ENCODE measurements at places on chromosomes 6 and 20.

- DNase-seq: no peak
Observed at GRCh38 chr20:19593762-19594161, 164.3 kb upstream of the RIN2 start.

DNA sequence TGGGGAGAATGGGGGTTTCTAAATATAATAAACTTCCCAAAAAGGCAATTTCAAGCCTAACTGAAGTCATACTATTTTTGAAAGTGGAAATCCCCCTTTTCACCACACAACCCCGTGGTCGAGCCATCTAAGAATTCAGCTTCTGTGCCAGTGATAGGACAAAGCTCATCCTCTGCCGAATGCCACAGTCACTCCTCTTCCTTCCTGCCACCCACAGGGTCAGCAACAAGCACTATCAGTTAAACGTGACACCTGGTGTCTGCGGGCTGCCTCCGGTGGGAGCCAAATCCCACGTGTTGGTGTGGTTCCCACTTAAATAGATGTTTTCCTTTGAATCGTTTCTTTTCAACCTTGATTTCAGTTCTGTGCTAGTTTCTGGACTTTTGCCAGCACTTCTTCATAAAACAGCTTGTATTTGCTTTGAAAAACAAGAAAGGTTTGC, 60.7 kb downstream of the TNFAIP3 start:
- peak; percentile 35 for DNase-seq

DNA sequence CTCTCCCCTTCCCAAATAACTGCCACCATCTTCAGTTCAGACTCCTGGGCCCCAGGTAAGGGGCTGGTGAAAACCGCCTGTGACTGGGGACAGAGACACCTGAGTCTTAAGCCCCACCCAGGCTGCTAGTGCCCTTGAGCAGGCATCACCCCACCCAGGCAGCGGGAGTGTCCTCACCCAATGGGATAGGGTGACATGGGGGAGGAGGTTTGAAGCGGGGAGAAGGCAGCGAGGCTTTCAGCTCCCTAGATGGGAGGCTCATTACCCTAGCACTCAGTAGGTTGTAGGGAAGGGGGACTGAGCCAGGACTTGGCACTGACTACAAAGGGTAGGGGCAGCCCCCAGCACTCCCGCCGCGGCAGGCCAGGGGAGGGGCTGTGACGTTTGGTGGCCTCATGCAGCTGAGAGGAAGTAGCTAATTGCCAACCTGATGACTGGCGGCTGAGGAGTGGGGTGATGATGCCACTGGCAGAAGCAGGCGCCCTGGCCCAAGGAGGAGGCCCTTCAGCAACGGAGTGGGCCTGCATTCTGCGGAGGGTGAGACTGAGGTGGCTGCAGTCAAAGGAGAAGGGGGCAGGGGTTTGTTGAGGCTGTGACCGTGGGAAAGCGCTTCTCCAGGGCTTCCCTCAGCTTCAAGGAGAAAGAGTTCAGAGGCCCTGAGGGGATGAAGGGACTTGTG, 126.9 kb downstream of the MRPL14 start:
- DNase-seq: peak; percentile 67

- DNase-seq: peak; percentile 97
Observed at GRCh38 chr6:17032988-17033634, 68.7 kb upstream of the STMND1 start.

DNA sequence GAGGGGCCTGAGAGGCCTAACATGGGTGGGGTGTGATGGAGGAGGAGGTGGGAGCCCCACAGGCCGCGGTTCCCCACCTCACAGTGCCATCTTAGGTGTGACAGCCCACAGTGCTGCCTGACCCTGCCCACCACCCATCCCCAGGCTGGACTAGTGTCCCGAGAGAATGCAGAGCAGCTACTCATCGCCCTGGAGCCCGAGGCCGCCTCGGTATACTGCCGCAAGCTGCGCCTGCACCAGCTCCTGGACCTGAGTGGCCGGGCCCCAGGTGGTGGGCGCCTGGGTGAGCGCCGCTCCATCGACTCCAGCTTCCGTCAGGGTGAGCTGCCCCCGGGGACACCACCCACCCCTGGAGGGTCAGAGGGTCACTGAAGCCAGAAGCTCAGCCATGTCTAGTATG, 15.6 kb downstream of the HSPA12B start:
- DNase-seq: no peak

DNA sequence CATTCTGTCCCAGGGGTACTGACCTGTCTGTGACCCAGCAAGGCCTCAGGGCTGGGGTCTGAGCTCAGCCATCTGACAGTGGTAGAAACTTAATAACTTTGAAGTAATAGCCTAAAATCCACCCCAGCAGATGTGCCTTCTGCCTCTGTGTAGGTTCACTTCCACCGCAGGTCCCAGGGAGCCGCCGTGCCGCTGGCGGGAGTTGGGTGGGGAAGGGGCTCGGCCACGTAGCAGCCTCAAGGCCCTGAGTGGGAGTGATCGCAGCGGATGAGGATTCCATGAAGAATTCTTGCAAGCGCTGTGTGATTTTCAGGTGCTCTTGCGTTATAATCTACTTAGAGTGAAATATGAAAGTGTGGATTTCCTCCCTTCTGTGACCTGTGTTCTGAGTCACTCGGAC, 163.7 kb downstream of the DTNBP1 start:
- no peak for DNase-seq

DNA sequence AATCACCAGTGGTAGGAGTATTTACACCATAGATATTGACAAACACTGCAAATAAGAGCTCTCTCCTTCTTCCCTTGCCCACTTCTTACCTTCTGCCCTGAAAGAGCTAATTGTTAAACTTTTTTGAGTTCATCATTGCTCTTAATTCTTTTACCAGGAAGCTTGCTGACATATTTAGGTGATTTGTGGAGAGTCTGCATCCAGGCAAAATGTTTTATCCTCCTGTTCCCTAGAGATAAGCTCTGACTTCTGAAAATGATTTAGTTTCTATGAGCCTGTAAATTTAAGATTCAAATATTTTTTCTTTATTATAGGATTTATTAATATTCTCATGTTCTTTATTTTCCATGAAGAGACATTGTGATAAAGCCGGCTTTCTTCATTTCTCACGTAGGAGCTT, 81.5 kb downstream of the ADGRB3 start:
- no peak for DNase-seq

GRCh38 chr6:96852605-96853004, 15.3 kb upstream of the GPR63 start:
- DNase-seq: no peak

- DNase-seq: peak; percentile 81
Observed at GRCh38 chr6:99868074-99868702, 125.8 kb downstream of the MCHR2 start.

- peak; percentile 74 for DNase-seq
Observed at GRCh38 chr20:61883857-61884393, 181.8 kb downstream of the TAF4 start.

DNA sequence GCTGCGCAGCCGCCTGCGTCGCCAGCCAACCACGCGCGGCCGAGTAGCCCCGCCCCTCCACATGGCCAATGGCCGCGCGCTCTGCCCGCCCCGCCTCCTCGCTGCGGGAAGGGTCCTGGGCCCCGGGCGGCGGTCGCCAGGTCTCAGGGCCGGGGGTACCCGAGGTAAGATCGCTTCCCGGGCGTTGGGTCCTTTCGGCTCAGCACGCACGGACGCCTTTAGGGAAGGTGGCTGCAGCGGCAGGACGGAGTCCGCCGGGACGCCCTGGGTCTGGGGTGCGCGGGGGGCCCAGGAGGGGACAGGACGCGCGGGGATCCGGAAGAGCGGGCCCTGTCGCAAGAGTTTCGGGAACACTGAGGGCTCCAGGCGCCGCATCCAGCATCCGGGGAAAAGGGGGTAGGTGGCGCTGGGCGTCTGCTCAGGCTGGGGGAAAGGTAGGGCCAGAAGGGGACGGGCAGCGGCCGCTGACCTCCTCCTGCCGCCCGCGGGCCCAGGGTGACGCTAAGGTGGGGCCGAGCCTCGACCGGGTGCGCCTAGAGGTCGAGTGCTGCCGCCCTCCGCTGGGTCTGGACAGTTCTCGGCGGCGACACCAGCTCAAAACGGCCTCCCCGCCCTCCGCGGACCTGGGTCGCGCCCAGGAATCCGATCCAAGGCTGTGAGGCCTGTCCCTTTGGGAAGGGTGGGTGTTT, at the start of gene MAVS:
MAVS (plus strand) TSS at position 95 of the 689 bp plus-strand sequence. CDS start 7,791 bp downstream, outside the sequence.
- DNase-seq: peak; percentile 93

DNA sequence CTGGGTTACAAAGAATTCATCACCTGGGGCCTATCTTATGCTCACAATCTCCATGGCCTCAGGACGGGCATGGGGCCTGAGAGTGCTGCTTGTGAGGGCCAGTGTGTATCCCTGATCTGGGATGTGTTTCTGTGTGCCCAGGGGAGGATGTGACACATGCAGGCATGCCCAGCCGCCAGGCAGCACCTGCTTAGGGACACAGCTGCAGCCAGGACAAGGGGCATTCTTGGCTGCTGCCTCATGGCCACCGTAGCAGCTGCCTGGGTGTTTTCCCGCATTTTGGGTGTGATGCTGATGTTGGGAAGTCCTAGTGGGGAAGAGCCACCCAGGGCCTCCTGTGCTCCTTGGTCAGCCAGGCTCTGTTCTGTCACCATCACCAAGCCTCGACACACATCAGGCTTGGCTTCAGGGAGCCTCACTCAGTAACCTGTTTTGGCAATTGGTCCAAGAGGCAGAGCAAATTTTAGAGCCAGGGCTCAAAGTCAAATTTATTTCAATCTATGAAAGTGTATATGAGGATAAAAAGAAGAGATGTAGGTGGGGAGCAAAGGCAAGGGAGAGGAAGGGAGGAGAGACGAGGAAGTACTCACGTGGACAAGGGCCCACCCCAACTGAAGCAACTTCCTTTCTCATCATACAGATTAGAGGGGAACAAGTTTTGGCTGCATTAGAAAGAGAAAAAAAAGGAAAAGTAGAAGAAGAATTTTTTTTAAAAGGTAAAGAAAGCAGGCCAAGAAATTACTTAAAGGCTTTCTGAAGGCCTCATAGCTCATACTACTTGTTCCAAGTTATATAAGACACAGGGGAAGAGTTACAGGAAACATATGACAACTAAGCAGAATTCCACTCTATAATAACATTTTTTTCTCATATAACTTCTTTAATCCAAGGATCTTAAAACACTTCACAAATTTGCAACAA, 269.9 kb upstream of the SUPT3H start:
- DNase-seq: peak; percentile 22

DNA sequence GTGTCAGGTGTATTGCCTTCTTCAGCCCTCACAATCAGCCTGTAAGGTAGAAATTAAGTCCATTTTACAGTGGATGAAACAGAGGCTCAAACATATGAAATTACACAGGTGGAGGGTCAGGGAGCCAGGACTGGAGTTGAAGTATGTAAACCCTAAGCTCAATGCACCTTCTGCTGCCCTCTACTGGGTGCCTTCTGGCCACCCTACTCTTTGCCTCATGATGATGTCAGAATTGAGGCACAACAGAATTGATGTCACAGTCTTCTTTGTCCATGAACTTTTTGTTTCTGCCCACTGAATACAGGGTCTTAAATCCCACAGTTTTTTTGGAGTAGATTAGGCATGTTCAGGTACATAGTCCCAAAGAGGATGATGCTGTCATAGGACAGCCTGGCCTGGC, 400.8 kb upstream of the CHD6 start:
- no peak for DNase-seq

GRCh38 chr20:17798601-17799000, 98.8 kb downstream of the BANF2 start:
- DNase-seq: no peak

DNA sequence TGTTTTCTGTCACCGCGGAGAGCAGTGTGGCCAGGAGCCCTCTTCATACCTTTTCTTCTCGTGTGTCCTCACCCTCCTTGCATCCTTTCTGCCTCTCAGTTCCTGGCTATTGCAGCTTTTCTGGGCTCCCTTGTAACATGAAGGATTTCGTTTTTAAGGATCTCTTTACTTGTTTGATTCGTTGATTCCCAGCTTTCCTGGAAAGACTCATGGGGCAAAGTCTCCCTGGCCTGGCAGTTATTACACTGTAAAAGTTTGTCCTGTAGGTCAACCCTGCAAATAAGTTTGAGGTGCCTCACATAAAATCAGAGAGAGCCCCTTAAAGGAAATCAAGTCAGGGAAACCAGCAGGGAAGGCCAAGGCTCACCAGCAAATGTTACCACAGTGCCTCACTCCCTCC, 70.1 kb downstream of the ISM1 start:
- DNase-seq: no peak

DNA sequence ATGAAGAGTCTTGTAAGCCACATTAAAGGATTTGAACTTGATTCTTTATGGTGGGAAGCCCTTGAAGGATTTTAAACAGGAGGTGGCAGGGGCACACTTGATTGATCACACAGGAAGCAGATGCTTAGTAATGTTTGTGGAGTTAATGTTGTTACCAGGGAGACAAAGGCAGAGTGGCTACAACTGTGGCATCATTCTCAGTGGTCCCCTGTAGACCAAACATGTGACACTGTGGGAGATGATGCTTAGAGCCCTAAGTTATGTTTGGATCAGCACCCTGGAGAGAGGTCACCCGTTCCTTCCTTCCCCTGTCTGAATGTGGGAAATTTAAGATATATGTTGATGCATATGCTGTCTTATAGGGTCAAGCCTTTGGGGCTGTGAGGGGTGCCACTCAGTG, 53.2 kb downstream of the EIF2S2 start:
- DNase-seq: no peak

GRCh38 chr20:3804254-3804751, 8.2 kb downstream of the CDC25B start:
- DNase-seq: no peak

- no peak for DNase-seq
Observed at GRCh38 chr6:170102038-170102437, 188.8 kb downstream of the DLL1 start.

DNA sequence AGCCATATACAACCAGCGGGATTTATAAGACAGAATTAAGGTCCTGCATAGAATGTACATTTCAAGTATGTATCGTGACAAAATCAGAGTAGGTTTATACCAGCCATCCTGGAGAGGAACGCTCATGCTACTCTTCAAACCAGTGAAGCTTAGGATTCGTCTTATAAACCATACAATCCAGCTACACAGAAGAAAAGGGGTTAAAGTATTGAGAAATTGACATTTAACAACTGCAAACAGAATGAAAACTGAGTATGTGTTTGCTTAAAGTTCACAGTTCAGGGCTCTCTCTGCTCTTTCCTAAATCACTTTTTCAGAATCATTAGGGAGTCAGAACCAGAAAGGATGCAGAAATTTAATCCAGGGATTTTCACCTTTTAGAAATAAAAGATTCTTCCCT, 17.9 kb downstream of the ADAT2 start:
- no peak for DNase-seq

DNA sequence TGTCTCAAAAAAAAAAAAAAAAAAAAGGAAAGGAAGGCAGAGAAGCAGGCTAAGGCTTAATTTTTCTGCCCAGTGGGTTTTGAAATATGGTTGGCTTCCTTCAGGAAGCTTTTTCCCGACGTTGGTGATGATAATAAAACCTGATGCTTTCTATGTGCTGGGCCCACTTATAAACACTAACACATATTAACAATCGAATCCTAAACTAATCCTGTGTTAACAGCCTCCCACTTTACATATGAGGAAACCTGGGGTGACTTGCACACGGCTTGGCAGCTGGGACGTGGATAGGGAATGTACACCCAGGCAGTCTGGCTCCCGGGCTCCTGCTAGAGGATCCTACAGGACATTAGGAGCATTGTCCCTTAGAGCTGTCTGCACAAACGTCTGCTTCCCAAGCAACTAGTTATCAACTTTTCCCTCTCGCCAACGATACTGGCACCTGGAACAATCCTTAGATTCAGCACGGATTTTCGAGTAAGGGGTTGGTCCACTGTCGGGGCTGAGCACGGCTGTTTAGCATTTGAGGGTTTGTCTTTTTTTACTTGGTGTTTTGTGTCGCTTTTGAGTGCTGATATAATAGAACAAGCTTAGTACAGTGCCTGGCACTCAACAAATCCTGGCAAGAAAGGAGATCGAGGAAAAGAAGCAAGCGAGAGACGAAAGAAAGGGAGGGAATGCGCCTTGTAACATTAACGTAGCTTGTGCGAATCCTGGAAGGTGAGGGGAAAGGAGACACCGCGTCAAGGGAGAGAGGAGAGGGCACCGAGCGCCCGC, 622 bp upstream of the KIZ start:
- no peak for DNase-seq
